A673 (cell line): ENCODE measurements at places on chromosomes 11 and 22. TPM values are rescaled to one million over a fixed set of nuclear protein-coding genes. Genes with fewer than 3 reads are reported as not detected.

DNA sequence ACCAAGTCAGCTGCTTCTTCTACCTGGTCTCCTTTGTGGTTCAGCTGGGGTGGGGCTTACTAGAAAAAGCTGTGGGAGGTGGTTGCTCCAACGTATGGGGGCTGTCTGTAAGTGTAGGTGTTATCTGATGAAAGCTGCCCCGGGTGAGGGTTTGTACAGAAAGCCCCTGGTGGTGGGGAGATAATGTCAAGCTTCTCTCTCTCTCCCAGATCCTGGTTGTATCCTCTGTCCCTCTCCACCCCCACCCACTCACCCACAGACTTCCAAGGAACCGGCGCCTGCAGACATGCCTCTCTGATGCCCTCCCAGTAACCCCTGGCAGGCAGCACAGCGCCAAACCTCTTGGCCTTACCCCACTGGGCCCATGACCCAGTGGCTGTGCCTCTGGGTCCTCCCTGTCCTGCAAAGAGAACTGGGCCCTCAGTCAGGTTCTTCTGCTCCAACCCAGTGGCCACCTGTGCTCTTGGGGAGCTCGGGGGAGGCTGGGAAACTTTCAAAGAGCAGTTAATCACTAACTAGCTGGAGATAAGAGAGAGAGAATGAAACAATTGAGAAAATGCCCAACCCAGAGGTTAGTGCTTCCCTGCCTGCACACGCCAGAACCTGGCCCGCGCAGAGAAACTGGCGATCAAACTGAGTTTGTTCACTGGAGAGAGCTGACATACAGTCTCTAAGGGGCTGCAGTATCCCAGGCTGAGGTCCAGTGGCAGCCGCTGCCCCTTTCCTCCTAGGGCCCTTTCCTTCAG lies 20.4 kb upstream of the EHF start:
- DNase-seq, result no peak

DNA sequence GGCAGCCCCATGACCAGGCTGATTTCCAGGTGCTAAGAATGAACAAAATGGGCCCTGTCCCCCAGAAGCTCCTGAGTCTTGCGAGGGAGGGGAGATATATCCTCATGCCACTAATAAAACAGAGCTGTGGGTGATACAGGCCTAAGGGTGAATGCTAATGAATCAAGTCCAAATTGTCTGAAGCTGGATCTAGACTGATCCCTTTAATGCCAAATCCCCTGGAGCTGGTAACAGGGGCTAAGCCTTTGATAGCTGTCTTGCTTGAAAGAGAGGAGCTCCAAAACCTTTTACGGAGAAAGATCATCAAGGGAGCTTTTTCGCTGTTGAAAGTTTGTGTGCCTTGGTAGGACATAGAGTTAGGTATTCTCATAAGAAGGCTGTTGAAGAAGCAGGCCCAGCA lies 79.7 kb downstream of the PPFIBP2 start:
- no peak for DNase-seq

DNA sequence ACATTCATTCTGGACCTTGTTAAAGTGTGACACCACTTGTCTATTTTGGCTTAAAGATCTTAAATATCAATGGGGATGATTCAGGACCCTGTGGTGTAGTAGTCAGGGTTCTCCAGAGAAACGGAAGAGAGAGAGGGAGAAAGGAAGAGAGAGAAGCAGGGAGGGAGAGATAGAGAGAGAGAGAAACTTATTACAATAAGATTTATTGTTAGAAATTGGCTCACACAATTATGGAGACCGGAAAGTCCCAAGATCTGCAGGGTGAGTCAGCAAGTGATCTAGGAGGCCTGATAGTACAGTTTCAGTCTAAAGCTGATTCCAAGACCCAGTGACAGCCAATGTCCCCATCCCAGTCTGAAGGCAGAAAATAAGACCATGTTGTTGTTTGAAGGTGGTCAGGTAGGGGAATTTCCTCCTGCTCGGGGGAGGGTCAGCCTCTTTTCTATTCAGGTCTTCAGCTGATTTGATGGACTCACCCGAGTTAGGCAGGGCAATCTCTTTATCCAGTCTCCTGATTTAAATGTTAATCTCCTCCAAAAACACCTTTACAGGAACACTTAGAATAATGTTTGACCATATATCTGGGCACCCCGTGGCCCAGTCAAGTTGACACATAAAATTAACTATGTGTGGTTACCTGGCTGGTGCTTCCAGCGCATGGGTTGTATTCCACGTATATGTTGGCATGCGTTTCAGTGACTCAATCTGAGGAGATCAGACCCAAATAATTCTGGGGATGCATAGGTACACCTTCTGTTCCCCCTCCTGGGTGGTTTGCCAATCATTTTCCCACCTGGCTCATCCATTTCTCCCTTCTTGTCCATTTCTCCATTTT lies 1350.5 kb downstream of the TBC1D22A start:
- peak; percentile 63 for DNase-seq

DNA sequence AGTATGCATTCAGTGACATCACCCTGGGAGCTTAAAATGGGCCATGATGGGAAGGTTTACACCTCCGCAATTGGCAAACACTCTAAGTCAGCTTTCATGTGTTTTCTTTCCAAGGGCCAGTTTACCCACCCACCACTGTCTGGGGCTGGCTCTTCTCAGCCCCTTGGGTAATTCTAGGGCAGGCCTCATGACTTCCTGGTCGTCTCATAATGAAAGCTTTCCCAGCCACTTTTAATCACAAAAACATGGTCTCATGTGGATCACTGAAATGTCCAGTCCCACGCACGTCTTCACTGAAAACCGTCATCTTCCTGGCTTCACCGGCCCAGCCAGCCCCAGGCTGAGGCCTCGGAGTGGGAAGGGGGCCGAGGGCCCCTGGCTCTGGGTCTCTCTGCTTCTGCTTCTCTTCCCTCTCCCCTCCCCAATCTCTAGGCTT lies 58.5 kb upstream of the ANO1 start:
- no peak for DNase-seq

- DNase-seq, result no peak
Measured at GRCh38 chr11:67415501-67416304, at the start of gene CARNS1. Gene CARNS1 (plus strand): TSS chr11:67415678. CDS start chr11:67416200, 522 bp downstream.

DNA sequence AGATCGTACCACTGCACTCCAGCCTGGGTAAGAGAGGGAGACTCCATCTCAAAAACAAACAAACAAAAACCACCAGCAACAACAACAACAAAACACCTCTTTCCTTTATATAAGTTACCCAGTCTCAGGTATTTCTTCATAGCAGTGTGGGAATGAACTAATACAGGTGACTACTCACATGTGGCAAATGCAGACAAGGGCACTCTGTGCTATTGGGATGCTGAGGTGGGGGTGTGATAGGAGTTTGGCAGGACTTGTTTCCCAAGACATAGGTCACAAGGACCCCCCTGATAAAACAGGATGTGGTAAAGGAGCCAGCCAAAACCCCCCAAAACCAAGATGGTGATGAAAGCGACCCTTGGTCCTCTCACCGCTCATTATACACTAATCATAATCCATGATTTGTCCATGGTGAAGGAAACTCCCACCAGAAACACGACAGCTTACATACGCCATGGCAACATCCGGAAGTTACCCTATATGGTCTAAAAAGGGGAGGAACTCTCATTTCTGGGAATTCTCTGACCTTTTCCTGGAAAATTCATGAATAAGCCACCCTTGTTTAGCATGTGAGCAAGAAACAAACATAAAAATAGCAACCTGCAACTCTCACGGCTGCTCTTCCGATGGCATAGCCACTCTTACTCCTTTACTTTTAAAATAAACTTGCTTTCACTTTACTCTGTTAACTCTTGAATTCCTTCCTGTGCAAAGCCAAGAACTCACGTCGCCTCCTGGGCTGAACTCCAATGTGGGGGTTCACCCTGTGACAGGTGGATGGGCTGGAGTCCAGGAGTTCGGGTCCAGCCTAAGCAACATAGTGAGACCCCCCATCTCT lies 18.8 kb upstream of the INCENP start:
- no peak for DNase-seq

GRCh38 chr11:35582033-35582432 lies 36.2 kb upstream of the FJX1 start:
- DNase-seq, result no peak

DNA sequence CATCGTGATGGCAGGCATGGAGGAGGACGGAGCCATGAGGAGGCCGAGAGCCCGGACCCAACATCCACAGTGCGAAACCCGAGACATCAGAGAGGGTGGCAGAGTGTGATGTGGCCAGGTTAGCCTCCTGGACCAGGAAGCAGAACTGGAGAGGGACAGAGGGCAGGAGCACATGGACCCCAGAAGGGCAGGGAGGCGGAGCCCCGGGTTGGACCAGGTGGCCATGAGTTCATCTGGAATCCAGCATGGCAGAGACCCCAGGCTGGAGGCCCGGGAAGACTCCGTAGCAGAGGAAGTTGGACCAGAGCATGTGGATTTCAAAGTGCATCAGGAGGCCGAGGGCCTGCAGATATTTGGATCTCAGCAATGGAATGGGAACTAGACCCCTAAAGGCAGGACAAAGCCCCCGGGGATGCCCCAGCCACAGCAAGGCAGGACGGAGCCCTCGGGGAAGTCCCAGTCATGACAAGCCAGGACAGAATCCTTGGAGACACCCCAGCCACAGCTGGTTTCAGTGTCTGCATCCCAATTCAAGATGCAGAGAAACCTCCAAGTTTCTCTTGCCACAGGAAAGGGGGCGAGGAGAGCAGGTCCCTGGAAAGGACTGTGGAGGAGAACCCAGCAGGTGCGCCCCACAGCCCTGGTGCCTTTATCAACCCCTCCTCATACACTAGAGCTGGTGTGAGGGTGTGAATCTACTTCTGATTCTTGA lies 1393.4 kb downstream of the BRD1 start:
- DNase-seq, result no peak

PRRG4 gene
- 2.9 and 3.8 TPM in 2 replicates for total RNA-seq

OR5P2 gene
- total RNA-seq, result not detected in 2 replicates

CHADL gene
- total RNA-seq, result not detected in 2 replicates

GSTT2B gene
- total RNA-seq, result 0.54 and 0.76 TPM in 2 replicates

FAM83F gene
- total RNA-seq, result not detected in 2 replicates
